Lung microvascular endothelial cell (primary cell): ENCODE measurements at places on chromosomes 1 and 21.

- DNase-seq, result no peak
Observed at GRCh38 chr1:221994274-221994698, 252.4 kb upstream of the DUSP10 start.

DNA sequence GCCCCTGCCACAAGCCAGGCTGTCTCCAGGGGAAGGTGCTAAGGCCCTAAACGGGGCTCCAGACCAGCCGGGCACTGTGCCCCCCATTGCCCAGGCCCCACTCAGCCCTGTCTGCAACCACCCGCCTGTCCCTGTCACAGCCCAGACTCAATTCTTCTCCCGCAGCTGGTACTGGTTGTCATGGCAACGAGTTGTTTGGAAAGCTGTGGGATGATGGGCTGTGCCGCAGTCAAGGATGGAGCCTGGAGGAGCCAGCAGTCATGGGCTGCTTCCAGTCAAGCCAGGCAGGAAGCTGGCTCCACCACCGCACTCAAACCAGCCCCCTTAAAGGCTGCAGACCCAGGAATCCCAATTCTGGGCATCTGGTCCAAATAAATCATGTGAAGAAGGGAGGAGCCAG lies 4.2 kb downstream of the SPOCD1 start:
- peak; percentile 50 for DNase-seq

DNA sequence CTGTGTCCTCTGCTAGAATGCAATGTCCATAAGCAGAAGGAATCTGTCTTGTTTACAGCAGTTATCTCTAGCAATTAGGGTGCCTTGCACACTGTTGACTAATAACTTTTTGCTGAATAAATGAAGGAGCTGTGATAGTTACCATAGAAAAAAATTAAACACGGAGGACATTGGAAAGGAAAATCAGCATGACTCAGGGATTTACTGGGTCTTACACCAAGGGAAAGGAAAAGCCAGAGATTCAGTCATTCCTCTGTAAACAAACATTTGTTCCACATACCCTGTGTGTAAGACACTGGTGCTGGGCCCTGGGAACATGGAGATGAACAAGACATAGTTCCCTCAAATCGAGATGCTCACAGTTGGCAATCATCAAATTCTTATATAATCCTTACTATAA lies 183.3 kb downstream of the PTGER3 start:
- no peak for DNase-seq

GRCh38 chr1:101293461-101294051 lies 56.7 kb downstream of the S1PR1 start:
- DNase-seq, result no peak

- DNase-seq, result no peak
Observed at GRCh38 chr1:192602757-192603156, 27.2 kb downstream of the RGS1 start.

DNA sequence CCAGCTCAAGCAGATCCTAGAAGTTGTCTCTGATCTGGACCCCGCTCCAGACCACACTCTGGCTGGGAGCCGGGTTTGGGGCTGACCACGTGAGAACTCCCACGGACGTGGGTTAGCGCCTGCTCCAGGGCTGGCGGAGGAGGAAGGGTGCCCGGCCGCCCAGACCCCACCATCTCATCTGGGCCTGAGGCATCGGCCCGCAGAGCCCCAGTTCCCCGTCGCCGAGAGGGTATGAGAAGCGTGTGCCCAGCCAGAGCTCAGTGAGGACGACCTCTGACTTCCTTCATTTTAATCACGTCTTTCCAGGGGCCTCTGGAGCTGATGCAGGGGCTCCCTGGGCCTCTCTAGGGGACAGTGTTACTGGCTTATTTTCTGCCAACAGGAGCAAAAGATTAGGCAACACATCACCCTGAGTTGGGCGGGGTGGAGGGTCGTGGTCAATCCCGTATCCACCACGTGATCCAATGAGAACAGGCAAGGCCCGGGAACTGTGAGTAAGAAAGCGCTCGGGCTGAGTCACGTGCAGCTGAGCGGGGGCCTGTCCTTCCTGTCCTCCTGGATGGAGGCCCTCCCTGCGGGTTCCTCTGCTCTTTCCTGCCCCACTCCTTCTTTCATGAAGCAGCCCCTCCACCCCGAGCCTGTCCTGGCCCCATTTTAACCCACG lies 81.1 kb downstream of the SIK1 start:
- DNase-seq, result peak; percentile 74

GRCh38 chr21:45598109-45598508 lies 45.4 kb upstream of the PCBP3 start:
- DNase-seq, result no peak
